Hippocampal formation (tissue), 2 donors: ENCODE measurements at places on chromosomes 7 and 10.

DNA sequence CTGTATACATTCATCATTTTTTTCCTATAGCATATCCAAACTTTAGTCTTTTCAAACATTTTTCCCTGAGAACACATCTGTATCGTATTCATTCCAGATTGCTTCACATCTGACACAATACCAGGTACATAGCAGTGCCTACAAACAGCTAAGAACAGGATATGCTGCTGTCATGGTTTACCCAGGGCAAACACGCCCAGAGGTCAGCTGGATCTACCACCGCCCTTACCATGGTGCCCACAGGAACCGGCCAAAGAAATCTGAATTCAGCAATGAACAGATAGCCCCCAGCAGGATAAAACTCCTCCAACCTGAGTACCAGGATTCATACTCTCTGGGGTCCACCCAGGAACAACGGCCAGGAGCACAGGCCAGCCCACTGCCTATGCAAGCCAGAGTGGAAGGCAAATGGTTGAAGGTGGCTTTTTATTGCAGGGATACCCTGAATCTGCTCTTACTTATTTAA is 43.0 kb downstream of the TNS3 start:
- DNase-seq, result no peak

- DNase-seq, result no peak
These were observed 172.2 kb downstream of the GRM8 start for GRCh38 chr7:127080576-127080975.

GRCh38 chr10:104337985-104338735 is at the start of gene ITPRIP:
Gene ITPRIP (minus strand): TSS chr10:104338465. CDS start chr10:104316051, 22,414 bp downstream.
- peak; percentile 60 for DNase-seq

DNA sequence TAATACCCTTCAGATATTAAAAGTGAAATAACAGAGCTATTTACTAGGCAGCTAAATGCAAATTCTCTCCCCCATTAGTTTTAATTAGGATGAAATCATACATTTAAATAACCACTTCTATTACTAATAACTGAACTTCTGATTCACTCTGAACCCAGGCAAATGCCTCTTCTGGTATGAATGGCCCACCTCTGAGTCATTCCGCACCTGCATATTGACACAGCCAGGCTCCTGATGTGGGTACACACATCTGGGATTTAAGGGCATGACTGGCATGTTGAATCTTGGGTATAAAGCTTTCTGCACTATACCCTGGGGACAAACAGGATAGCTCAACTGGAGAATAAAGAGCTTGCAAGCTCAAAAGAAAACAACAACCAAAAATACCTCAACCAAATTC is 140.9 kb downstream of the AUTS2 start:
- no peak for DNase-seq

GRCh38 chr10:14838582-14839304 is 637 bp downstream of the HSPA14 start:
- no peak for DNase-seq
